NCI-H82 (cell line): ENCODE measurements at places on chromosomes 1 and 21.

DNA sequence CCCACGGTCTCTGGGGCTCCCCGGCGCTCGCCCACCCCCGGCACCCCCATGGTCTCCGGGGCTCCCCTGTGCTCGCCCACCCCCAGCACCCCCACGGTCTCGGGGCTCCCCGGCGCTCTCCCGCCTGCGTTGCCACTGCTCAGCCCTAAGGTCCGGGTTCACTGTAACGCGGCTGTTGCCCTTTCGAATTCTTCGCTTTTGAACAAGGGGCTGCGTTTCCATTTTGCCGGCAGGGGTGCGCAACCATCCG is 5.2 kb upstream of the FTCD start:
- no peak for DNase-seq

DNA sequence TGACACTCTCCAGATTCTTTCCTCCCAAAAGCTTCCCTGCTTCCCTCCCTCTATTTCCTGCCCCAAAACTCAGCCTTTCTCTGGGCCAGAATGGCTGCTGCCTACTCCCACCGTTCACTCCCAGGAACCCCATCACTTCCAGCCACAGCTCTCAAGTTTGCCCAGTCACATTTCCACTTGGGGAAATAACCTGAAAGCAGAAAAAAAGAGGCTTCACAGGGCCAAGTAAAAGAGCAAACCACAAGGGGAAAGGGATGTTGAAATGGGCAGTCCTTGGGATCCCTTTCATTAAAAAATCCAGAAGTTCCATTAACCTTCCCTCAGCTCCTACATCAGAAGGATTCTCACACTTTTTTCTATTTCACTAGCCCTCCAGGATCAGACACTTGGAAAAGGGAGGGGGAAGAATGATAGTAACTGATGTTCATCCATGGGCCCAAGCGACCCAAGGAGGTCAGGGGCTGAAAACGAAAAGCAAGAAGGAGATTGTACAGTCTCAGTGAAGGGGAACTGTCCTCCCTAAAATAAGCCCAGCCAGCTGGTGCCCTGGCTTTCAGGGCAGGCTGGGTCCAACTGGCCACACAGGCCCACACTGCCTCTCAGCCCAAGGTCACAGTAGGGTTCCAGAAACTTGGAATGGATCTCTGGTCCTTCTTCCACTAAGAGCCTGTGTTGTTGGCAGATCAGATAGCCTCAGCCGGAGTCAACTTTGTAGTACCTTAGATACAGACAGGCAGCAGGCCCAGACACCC is 49.7 kb downstream of the DMAP1 start:
- DNase-seq: no peak

DNA sequence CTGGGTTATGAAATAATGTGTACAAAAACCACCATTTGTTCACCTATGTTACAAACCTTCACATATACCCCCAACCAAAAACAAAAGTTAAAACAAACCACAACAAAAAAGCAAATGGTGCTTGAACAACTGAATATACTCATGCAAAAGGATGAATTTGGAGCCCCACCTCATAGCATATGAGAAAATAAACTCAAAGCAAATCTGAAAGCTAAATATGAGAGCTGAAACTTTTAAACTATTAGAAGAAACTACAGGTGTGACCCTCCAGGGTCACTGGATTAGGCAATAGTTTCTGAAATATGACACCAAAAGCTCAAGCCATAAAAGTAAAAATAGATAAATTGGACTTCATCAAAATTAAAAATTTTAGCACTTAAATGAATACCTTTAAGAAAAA is 215.5 kb upstream of the CHRM3 start:
- DNase-seq: no peak

DNA sequence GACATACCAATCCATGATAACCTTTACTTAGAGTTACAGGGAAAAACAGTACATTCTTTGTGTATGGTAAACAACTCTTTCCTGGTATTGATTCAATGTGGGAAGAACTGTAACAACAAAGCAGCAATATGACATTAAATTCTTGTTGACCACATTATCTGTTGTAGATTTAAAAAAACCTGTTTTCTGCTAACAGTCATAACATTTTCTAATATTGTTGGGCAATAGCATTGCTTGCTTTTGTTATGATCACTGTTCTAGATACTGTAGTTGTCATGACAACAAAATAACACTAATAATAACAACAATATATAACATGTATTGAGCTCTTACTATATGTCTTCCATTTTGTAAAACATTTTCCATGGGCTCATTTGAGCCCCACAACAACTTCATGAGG is 54.2 kb downstream of the PDE4B start:
- DNase-seq: no peak

- no peak for DNase-seq
These were observed 45.4 kb downstream of the ADSS2 start for GRCh38 chr1:244406337-244406736.

- no peak for DNase-seq
These were observed 15.6 kb upstream of the ATP1A1 start for GRCh38 chr1:116357487-116357886.

DNA sequence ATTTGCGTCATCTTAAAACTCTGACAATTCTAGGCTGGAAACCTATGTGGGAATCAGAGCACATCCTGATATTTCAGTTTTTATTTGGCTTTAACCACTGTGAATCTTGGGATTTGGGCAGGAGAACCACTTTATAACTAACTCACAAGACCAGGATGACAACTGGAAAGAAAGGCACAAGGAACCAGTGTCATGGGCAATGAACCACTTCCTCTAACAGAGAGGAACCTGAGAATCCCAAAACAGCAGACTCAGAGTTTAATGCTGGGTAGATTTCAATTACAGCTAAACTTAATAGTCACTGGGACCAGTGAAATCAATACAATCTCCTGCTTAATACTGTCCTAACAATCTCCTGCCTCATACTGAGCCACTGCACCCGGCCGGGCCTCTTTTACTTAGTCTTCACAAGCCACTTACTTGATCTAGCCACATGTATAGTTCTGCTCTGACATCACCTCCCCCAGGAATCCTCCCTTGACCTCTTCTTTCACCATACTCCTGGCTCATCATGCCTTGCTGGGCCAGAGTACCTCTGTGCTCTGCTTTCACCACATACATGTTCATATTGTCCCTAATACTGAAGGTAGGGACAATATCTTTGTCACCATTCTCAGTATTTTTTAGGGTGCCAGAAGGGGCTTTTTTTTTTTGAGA is 20.2 kb upstream of the SLFNL1 start:
- DNase-seq: no peak

DNA sequence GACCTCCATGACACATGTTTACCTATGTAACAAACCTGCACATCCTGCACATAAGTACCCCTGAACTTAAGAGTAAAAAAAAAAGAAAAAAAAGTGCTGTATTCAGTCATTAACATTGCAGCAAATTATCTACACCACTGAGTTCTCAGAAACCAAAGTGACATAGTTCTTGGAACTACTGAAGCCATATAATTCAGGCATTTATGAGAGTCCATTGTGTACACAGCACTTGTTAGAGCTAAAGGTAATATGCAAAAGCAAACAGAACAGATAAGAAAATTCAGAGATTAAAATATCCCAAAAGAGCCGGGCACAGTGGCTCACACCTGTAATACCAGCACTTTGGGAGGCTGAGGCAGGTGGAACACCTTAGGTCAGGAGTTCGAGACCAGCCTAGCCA is 38.0 kb downstream of the F5 start:
- no peak for DNase-seq

DNA sequence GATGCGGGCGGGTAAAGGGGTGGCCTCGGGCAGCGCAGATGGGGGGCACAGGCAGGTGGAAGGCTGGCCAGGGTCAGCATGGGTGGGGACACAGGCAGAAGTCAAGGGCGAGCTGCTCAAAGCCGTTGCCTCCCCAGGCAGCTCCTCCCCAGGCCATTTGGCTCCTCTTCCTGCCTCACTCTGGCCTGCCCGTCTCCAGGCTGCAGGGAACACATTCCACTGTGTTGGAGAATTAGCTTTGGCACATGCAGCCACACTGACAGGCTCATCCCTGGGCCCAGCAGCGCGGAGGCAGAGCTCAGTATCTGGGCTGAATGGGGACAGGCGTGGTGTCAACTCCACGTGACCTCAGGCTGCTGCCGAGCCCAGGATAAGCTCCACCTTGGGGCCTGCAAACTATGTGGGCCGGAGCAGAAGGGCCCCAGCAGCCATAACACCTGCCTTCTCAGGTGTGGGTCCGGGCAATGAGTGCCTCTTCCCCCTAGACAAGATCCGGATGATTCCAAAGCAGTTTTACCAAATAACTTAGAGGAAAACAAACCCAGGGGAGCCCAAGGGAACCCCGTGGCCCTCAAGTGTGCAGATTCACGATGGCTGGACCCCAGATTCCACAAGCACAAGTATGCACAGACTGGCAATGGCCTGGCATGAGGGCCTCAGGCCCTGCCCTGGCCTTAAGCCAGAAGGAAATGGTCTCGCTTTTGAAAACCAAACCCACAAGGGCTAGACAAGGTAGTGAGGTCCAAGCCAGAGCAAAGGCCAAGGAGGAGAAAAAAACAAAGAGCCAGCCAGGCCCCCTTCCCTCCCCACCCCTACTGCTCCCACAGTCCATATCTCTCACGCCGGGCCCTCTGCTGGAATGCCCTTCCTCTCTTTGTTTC is 40.2 kb downstream of the HSPG2 start:
- DNase-seq: no peak

DNA sequence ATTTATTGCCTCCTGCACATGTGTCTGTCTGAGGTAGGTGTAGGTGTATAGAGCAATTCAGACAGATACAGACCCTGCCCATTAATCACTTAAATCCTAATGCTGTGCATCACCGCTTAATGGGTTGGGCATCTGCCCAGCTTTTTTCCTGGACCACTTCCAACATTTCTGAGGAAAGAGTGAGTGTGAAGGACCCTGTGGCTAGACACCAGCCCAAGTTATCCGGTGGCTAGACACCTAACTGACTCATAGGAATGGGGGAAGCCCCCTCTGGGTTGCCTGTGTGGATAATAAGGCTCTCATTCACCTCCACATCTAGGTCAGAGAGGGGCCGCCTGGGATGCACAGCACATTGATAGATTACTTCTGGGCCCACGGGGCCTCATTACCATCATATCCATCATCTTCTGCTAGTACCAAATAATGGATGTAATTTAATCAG is 121.1 kb upstream of the RAVER2 start:
- DNase-seq: peak; percentile 96

- DNase-seq: no peak
These were observed 66.0 kb downstream of the VCAM1 start for GRCh38 chr1:100785470-100786052.

GRCh38 chr1:99326215-99326949 is 62.1 kb downstream of the PLPPR4 start:
- peak; percentile 40 for DNase-seq

DNA sequence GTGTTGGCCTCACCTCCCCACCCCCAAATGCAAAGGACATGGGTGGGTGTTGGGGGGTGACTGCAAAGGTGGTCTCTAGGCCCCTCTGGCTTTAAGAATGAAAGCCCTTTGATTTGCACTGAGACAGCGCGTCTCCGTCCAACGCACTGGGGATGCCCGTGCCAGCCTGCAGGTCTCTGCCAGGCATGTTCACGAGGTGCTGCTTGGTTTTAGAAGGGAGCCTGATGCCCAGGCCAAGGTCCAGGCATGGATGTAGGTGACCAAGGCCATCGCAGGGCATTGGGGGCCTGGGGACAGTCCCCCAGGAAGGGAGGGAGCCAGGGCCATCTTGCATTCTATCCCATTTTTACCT is 363.6 kb upstream of the VAMP3 start:
- no peak for DNase-seq

DNA sequence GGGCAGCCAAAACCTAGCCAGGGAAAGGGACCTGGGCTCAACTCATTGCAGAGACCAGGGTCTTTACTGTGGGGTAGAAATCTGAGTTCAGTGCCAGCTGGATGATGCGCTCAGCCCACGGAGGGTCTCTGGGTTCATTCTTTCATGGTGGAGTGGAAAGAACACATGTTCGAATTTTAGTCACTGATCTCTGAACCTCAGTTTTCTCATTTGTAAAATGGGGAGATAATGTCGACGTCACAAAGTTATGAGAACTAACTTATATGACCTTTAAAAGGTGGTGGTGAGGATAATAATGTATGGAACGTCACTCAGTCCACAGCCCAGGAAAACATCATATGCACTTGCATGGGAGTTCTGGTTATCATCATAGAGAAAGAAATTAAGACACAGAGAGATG is 1.2 kb upstream of the TAL1 start:
- no peak for DNase-seq

GRCh38 chr1:9143250-9143649 is 14.3 kb upstream of the GPR157 start:
- no peak for DNase-seq

GRCh38 chr1:39391691-39392679 is 99.5 kb upstream of the BMP8A start:
- DNase-seq: no peak

GRCh38 chr1:222006715-222007114 is 264.8 kb upstream of the DUSP10 start:
- no peak for DNase-seq

- peak; percentile 88 for DNase-seq
These were observed 17.7 kb upstream of the SNX27 start for GRCh38 chr1:151594143-151594625.

GRCh38 chr1:176512966-176513365 is 50.0 kb downstream of the PAPPA2 start:
- DNase-seq: no peak

DNA sequence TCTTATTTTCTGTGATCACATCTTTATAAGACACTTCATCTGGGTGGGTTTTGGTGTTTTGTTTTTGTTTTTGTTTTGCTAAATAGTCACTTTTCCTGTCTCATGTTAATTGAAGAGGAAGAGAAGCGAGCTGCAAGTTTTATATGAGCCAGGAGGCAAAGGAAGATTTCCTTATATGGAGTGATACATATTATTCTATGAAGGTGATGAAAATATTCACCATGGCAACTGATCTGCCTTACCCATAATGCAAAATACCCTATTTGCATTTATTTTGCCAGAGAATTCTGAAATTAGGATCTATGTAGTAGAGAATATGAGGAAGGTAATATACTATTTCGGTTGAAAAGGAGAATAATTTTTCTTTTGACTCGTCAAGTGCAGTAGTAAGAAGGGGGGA is 13.9 kb downstream of the CXADR start:
- DNase-seq: no peak

DNA sequence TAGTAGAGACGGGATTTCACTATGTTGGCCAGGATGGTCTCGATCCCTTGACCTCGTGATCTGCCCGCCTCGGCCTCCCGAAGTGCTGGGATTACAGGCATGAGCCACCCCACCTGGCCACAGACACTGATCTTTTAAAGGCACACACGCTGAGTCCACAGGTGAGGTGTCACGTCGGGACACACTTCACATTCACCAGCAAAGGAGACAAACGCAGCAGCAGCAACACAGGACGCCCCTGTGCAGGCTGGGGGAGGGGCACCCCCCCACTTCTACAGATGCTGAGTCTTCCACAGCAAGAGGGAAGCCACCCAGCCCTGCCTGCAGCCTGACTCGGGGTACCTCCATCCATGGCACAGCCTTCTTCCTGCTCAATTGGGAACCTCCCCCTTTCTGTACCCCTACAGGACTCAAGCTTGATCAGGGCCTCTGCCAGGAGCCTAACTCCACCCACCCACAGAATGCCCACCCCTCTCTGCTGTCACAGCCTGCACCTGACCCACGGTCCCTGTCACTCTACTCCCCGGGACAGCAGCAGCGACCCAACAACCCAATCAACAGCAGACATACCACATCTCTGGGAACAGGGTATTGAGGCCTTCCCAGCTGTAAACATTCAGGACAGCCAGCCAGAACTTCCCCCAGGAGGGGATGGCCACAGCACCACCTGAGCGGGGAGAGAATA is 9.5 kb downstream of the LSS start:
- no peak for DNase-seq
